ENCODE measurements at places on chromosomes 7 and 10.
A peak's percentile ranks its signal among the peaks of the same experiment; 100 is the strongest.

DNA sequence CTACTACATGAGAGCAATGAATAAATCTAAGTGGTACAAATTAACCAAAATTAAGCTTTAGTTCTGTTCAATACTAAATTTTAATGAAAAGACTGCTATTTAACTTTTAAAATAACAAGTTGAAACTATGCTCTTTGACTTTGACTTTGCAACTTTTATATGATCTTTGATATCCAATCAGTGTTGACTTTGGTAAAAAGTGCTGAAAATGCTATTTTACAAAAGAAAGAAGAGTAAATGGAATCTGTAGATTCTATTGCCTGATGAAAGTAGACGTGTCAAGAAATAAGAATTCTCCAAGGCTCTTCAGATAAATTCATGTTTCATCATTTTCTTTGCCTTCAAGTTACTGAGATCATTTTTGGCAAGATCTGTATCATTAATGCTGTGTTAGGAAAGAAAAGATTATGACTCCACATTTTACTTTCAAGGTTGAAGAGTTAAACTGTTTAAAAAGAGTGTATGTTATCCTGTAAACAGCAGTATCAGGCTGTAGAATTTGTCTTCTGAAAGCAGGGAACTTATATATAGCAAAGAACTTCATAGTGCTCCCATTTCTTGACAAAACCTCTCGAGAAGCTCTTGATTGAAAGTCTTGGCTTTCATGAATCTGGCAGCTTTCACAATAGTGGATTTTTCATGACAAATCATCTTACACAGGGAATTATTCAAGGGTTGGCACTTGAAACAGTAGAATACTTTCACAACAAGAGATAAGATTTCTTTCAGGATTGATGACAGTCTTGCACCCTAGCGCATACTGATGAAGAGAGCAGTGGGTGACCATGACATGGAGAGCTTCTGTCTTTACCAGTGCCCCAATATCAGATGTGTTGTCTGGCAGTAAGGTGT is 72.1 kb downstream of the PTEN start:
- no peak for DNase-seq

- DNase-seq = peak; percentile 43
These were observed 171.1 kb downstream of the FAM107B start for GRCh38 chr10:14603534-14604102.

DNA sequence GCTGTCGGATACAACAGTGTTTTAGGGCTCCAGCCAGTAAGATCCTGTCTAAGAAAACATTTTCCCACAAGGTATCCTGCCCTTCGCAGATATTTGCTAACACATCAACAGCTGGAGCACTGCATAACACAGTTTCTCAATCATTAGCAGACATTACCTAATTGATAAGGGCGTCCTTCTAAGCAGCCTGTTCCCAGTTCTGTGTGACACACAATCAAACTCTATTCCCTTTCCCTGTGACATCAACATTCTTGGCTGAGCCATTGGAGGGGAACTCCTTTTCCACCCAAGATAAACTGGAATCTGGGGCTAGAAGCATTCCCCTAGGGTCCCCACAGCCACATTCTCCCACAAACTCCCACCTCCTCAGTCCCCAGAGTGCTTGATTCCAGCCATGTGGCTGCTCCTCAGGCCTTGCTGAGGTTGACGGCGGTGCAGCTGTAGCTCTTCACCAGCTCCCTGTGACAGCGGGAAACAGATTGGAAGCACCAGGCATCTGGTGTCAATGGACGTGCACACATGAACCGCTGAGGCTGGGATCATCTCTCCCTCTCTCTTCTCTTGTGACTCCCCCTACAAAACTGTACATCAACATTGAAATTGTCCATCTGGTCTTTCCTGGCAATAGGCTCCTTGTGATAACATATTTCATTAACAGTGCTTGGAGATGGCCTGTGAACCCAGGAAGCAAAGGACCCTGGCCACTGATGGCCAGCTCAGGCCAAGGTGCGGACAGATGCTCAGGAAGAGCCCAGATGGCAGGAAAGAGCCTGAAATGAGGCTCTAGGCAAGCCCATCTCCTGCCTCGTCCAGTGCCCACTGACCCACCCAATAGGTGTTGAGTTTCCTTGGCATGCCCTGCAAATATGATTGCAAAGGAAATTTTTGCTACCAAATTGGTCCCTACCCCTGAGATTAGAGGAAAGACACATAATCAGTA is 131.1 kb upstream of the TBX20 start:
- DNase-seq = no peak

DNA sequence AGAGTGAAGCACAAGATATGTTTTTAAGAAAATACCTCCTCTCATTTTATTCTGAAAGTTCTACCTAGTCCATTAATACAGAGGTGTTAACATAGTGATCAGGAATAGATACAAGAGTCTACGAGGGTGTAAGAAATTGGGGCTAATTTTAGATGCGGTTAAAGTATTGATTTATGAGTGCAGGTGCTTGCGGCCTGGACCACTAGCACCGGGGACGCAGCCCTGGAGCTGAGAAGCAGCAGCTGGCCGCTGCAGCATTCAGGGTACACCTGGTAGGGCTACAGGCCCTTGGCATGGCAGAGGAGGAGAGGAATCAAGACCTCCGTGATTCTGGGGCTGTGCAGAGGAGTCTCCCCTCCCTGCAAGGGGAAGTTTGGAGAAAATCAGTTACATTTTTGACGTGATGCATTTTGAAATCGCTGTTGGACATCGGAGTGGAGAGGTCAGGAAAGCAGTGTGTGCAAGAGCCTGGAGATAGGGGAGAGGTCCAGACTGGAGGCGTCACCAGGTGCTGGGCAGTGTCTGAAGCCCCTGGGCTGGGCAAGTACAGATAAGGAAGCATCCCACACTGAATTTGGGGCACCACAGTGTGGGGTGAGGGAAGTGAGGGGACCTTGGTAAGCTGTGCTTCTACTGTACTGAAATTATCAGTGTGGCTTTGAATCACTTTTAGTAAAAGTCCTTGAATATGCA is 112.3 kb downstream of the VWC2 start:
- no peak for DNase-seq

GRCh38 chr10:7412237-7412927 is 1.5 kb upstream of the SFMBT2 start:
- peak; percentile 24 for DNase-seq

DNA sequence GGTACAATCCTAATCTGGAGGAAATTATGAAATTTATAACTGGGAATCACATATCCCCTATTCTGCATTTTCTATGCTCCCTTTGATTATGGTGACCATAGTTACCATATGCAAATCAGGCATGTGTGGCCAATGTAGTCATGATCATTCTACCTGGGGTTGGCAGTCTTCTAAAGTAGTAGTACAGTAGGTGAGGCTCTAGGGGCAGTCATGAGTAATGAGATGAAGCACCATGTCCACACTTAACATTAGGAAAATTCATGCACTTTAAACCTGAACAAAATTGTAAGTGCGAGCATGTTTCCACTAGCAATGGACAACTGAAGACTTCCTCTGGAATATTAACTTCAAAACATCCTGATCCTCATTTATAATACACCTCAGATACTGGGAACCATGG is 545.9 kb downstream of the SUGCT start:
- no peak for DNase-seq

- DNase-seq = no peak
These were observed 63.7 kb downstream of the PROSER2 start for GRCh38 chr10:11886851-11887250.

- DNase-seq = no peak
These were observed 682 bp downstream of the HGF start for GRCh38 chr7:81768951-81769778.

- DNase-seq = no peak
These were observed 606 bp downstream of the PALD1 start for GRCh38 chr10:70479165-70479581.

- DNase-seq = no peak
These were observed 238.6 kb downstream of the WDR37 start for GRCh38 chr10:1294748-1295147.

GRCh38 chr7:116539879-116540278 is 15.0 kb downstream of the CAV1 start:
- no peak for DNase-seq

DNA sequence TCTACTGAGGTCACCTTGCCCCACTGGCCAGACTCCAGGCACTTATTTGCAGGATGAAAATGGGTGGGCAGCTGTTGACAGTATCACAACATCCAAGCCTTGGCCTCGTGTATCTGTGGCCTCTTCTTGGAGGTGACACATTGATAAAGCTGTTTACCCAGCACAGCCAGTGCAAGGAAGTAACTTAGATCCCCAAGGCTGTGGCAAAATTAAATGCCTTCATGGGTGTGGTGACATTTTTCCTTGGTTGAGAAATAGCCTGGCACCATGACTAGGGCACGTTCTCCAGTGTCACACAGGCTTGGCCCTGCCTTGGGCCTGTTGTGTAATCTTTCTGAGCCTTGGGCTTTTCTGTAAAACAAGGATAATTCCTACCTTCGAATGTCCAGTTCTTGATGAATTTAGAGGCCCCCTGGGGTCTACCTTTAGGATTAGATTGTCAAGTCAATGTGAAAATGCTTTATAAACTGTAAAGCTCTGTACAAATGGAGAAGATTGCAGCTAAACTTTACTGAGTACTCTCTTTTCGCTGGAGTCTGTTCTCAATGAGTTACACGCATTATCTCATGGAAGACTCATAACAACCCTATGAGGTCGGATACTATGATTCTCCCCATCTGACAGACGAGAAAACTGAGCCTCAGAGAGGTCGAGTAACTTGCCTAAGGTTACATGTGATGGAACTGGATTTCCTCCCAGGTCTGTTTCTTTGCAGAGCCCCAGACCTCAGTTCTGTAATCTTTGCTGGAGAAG is 46.7 kb upstream of the LOXL4 start:
- DNase-seq = no peak

DNA sequence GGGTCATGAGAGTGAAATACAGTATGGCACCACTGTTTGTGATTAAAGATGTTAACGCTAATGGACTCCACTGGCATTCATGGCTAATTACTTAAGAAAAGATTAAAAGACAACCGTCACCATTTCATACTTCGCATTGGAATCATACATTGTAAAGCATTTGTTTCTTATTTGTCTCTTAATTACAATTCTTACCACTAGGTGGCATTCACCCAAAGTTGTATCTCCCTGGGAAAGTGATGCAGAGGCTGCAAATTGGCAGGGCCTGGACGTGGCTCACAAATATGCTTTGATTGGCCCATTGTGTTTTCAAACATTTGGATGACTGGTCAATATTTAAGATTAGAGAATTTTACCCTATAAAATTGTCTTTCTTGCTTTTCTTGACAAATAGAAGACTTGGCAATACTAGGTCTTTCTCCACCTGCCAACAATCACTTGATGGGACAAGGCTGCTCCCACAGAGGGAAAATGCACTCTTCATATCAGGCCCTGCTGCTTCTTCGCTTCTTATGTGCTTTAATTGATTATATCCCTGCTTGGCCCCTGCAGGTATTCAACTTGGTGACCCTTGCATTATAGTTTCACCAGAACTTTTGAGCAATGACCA is 72.1 kb upstream of the STARD3NL start:
- DNase-seq = peak; percentile 51

DNA sequence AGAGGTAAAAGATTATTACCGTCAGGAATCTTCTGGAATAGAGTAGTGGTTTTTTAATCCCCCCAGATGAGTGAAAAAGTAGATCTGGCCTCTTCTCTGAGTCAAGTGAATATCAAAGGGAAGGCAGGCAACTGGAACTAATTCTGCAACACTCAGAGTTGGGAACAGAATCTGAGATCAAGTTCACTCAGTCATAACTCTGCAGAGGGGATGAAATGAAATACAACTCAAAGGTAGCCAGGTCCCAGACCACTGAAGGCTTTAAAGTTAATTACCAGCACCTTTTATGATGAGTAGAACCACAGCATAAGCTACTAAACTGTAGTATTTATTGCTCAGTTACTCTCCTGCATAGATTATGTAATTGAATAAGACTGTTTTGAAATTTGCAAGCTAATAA is 455.6 kb upstream of the AKR1E2 start:
- no peak for DNase-seq

- DNase-seq = no peak
These were observed 12.4 kb upstream of the STRIP2 start for GRCh38 chr7:129421717-129422250.

GRCh38 chr7:105876964-105877601 is 684 bp upstream of the ATXN7L1 start:
- DNase-seq = no peak

GRCh38 chr7:37495574-37496184 is 47.0 kb upstream of the ELMO1 start:
- DNase-seq = peak; percentile 39

GRCh38 chr10:24926557-24926956 is 25.8 kb downstream of the PRTFDC1 start:
- DNase-seq = no peak

GRCh38 chr10:38072552-38072951 is 21.6 kb upstream of the ZNF37A start:
- DNase-seq = no peak

GRCh38 chr7:107725138-107725740 is 18.7 kb upstream of the CBLL1 start:
- peak; percentile 30 for DNase-seq

GRCh38 chr10:122981066-122981464 is 864 bp downstream of the PSTK start:
- no peak for DNase-seq

GRCh38 chr7:134440067-134440466 is 18.8 kb downstream of the AKR1B1 start:
- no peak for DNase-seq

- no peak for DNase-seq
These were observed 4.4 kb downstream of the SEMA3A start for GRCh38 chr7:84190016-84190705.

DNA sequence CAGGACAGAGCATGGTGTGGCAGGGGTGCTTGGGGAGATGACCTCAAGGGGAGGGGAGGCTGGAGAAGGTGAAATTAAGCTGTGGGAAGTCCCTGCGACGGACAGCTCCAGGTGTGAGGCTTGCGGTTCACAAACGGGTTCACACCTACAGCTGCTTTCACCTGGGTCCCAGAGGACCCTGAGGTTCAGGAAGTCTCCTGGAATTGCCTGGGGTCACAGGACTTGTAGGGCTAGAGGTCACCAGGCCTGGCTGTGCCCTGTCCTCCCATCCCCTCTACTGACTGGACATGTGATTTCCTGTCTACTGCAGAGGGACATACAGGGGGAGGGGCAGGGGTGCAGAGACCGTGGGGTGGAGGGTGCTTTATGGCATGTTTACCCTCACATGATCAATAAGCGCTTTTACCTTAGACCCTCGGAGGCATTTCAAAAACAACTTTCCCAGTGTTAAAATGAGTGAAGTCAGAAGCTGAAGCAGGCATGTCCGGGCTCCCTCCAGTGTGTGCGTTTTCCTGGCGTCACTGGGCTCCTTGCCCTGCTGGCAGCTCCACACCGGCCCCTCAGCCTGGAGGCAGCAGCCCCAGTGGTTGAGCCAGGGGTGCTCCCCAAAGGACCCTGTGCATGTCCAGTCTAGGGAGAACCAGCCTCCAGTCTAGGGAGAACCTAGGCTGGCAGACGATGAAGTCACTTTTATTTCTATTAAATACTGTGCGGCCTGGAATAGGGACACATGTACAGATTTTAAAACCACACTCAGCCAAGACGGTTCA is 66.6 kb upstream of the IGFBP3 start:
- DNase-seq = no peak
